ENCODE measurements at places on chromosomes 1 and 21.

- no peak for DNase-seq
These were observed 55.7 kb downstream of the PSMG1 start for GRCh38 chr21:39127506-39127905.

- DNase-seq = no peak
These were observed 286.7 kb downstream of the PTPRC start for GRCh38 chr1:198925567-198925966.

- no peak for DNase-seq
These were observed 21.8 kb downstream of the USP25 start for GRCh38 chr21:15751546-15751945.

DNA sequence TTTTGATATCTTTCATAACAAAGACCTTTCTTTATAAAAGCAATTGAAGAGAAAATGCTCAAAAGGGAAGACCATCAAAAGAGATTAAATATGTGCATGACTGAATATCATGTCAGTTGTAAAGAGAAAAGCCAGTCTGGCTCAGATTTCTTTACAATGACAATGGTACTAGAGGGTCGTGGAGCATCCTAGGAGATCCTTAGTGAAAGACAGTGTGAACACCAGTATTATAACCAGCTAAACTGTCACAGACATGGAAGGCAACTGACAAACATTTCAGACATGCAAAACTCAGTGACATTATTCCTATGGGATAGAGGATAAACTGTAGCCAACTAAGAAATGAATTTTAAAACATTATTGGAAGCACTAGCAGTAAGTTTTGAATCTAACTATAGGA, 27.1 kb upstream of the ADARB1 start:
- no peak for DNase-seq

- no peak for DNase-seq
These were observed 204.5 kb upstream of the HMCN1 start for GRCh38 chr1:185529673-185530072.

DNA sequence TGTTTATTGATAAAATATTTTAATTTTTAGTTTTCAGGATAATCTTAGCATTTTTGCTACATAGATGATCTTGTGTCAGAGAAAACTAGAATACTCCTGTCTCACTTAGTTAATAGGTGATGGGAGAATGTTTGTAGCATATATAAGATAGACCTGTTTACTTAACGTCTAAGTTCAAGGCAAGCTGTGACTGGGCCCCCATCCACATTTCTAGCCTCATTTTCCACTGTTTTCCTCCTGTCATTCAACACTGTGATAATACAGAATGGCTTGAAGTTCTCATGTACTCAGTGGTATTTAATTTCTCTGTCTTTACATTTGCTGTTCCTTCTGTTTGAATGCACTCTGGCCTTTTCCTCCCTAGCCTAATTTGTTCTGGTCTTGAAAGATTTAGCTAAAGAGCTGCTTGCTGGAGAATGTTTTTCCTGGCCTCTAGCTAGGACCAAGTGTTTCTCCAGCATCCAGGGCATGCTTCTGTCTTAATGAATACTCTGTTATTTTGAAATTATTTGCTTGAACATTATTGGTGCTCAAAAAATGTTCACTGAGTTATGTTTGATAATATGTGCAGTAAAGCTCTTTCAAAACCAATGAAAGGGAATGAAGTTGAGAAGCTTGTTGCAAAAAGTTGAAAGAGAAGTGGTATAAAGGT, 37.3 kb downstream of the USP25 start:
- DNase-seq = no peak

GRCh38 chr1:1291548-1292441, 11.6 kb downstream of the SCNN1D start:
- peak; percentile 34 for DNase-seq

GRCh38 chr1:46455951-46456350, 33.7 kb upstream of the DMBX1 start:
- DNase-seq = no peak

DNA sequence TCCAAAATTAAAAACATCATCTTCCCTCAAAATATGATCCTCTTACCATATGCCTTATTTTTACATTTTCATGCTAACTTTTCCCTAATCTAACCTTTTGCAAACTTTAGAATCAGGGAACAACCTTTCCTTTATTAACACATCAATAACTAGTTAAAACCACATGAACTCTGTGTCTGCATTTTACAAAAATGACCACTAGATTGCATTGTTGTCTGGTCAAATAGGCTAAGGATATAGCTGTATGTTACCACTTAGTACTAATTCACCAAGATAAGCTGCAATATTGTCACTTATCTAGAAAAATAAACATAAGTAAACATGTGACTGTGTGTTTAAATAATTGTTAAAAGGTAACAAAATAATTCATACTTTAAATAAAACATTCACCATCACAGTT, 82.3 kb downstream of the DENND1B start:
- no peak for DNase-seq

Data from stimulated activated CD4-positive, alpha-beta T cell treated with anti-CD3 and anti-CD28 coated beads, Interleukin-1b, Interleukin-23, amount 100 ng/mL, for 1 hour (primary cell).